ENCODE measurements at places on chromosomes 13 and 19.

- DNase-seq: no peak
Measured at GRCh38 chr13:109454167-109454917, 332.0 kb downstream of the IRS2 start.

DNA sequence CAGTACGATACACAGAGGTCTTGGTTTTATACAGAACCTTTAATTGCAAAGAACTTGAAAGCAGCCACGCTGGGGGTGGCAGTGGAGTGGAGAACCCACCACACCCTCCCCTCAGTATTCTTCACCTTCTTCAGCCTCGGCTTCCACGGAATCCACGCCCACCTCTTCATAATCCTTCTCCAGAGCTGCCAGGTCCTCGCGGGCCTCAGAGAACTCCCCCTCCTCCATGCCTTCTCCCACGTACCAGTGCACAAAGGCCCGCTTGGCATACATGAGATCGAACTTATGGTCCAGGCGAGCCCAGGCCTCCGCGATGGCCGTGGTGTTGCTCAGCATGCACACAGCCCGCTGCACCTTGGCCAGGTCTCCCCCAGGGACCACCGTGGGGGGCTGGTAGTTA, 7.9 kb downstream of the TUBA3C start:
- DNase-seq: no peak

- DNase-seq: no peak
Measured at GRCh38 chr13:26961890-26962615, 201.5 kb upstream of the GPR12 start.

DNA sequence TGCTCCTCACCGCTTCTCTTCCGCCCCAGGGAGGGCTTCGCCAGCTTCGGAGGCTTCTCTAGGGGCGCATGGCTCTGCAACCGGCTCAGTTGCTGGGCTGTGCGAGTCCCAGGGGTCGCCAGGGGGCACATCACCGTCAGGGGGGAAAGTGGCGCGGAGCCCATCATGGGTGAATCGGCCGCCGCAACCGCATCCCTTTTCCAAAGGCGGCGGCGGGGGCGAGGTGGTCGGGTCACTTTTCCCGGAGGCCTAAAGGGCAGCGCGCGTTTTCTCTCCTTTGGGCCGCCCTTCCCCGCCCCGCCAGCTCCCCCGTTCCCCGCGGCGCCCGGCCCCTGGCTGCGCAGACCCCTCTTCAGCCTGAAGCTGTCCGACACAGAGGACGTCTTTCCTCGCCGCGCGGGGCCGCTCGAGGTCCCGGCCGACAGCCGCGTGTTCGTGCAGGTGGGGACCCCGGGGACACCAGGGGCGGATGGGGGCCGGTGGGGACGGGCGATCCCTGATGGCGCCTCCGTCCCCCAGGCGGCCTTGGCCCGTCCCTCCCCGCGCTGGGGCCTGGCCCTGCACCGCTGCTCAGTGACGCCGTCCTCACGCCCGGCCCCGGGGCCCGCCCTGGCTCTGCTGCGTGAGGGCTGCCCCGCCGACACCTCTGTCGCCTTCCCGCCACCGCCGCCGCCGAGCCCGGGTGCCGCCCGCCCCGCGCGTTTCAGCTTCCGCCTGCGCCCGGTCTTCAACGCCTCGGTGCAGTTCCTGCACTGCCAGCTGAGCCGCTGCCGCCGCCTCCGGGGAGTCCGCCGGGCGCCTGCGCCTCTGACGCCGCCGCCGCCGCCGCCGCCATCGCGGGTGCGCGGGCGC, 1.7 kb downstream of the TGFBR3L start:
- no peak for DNase-seq

- no peak for DNase-seq
Measured at GRCh38 chr19:36488846-36489117, 579 bp downstream of the ZNF566 start.

DNA sequence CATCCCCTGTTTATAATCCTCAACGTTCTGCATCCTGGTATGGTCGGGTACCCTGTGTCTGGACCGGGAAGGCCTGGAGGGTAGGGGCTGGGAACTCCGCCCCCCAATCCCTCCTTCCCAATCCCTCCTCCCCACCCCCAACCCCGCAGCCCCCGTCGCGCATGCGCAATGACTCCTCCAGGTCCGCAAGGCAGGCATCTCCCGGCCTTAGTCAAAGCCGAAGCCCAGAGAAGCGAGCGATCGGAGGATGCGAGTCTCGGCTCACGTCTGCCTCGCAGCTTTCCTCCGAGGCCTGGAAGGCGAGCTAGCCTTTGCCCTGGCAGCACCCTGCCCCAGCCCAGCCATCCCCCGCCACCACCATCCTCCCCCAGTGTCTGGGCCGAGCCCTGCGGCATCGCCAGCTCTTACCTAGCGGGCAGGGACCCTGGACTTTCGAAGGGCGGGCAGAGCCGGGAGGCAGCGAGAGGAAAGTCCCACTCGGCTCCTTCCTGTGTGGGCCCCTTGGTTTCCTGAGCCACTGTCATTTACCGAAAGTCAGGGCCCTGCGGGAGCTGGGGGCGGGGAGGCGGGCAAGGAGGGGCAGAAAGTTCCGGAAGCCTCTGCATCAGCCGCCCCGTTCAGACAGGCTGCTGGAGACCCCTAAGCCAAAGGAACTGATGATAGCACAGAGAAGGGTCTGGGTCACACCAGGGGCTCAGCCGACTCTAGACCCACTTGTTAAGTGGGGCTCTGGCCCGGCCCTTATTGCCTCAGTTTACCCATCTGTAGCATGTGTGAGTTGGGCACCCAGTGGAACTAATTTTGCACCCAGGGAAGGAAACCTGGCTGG, at the start of gene JAK3:
Gene JAK3 (minus strand): TSS at position 445 of the 829 bp plus-strand sequence. CDS start 3,565 bp downstream, outside the sequence.
- DNase-seq: peak; percentile 73

- peak; percentile 87 for DNase-seq
Measured at GRCh38 chr19:17855280-17856152, 4.2 kb upstream of the RPL18A start.

GRCh38 chr13:25468325-25469168, 96.8 kb downstream of the ATP8A2 start:
- DNase-seq: no peak

GRCh38 chr19:3046698-3047495, 15.4 kb downstream of the TLE5 start:
- DNase-seq: no peak

DNA sequence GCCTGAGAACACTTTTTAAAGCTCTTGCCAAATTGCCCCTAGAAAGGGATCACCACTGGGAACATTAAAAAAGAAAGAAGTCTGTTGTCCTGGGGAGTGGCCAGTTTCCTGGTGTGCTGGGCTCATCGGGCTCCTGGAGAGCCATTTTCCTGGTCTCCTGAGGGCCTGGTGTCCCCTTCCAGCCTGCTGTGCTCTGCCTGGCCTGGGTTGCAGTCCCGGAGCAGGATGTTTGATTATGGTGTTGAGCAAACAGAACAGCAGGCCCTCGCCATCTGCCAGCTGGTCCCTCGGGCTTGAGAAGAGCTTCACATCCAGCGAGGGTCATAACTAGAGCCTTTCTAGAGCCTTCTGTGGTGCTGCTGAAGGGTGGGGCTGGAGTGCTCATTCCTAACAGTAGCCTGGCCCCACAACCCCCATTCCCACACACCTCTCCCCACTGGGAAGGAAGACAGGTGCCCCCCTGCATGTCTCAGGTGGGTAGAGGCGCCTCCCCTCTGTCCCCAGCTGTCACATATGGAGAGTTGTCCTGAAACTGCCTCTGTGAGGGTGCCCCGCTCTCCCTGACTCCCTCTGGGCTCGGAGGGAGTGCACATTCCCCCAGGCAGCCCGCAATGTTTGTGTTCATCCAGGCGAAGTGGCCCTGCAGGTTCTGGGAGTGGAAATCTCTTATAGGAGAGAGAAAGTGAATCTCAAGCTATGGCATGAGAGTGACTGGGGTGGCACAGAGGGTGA, 151.1 kb downstream of the SIPA1L3 start:
- DNase-seq: no peak

- no peak for DNase-seq
Measured at GRCh38 chr19:554817-555216, 11.0 kb downstream of the GZMM start.

DNA sequence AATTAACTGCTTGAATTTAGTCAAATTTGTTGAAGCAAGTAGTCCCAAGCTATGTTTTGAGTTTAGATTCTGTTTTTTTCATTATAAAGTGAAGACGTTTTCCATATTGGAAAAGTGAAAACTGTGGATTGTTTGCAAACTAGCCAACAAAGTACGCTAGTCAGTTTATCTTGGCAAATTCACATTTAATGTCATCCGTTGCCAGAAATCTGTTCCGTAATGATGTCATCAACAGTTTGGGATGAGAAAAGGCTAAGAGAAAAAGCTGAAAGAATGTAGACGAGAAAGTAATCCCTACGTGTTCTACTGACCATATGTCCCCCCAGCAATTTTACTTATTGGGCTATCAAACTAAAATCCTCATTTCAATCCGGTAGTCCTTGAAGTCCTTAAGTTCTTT, 419.6 kb downstream of the GPC6 start:
- DNase-seq: no peak

DNA sequence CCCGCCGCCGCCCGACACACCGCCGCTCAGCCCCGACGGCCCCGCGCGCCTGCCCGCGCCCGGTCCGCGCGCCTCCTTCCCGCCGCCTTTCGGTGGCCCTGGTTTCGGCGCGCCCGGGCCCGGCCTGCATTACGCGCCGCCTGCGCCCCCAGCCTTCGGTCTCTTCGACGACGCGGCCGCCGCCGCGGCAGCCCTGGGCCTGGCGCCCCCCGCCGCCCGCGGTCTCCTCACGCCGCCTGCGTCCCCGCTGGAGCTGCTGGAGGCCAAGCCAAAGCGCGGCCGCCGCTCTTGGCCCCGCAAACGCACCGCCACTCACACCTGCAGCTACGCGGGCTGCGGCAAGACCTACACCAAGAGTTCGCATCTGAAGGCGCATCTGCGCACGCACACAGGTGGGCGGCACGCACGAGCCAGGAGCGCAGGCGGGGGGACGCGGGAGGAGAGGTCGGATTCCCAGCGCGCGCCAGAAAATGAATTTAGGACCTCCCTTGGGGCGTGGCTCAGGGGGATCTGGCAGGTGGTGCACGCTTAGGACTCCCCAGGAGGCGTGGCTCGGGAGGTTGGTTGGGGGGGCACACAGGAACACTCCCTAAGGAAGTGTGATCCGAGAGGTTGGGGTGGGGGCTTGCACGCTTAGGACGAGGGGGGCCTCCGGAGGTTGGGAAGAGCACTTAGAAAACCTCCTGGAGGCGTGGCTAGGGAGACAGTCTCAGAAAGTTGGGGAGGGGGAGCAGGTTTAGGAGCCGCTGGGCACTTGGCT, 1.2 kb downstream of the KLF2 start:
- no peak for DNase-seq

DNA sequence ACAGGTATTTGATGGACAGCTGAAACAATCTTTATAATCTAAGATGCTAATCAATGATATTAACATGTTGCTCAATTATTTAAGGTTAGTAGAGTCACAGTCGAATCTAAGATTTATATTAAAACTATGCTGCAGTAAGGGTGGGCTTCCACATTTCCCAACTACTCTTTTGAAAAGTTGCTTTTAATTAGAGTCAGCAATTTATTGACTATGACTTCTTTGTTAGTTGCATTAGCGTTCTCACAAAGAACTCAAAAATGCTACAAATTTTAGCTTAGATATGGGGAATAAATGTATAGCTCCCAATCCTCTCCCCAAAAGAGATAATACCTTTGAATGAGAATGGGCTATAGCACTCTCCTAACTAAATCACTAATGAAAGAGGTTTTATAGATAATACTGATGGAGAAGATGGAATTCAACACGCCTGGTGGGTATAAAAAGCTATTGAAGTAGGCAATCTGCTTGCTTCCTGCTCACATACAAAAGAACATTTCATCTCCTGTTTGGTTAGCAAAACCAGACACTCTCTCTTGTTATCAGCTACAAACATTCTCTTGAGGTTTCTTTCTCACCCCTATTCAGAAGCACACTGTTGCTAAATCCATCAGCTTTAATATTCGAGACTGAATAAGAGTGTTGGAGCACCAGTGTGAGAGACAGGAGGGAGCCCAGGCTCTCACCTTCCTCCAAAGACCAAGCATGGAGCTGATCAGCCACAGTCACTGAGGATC, 2.4 kb upstream of the FLT1 start:
- DNase-seq: no peak

- no peak for DNase-seq
Measured at GRCh38 chr13:103067751-103068555, 1.7 kb upstream of the SLC10A2 start.

GRCh38 chr13:67106502-67107057, 123.6 kb downstream of the PCDH9 start:
- DNase-seq: no peak

DNA sequence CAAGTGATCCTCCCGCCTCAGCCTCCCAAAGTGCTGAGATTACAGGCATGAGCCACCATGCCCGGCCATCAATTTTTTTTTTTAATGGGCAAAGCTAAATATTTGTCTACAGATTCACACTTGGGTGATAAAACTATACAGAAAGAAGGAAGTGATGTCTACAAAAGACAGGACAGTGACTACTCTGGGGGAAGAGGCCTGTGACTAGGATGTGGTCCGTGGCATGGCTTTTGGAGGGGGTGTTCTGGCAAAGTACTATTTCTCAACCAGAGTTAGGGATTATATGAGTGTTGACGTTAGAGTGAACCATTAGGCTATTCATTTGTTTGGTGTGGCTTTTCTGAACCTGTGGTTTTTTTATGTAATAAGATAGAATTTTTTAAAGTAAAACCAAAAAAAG, 42.7 kb downstream of the INSR start:
- DNase-seq: no peak

- no peak for DNase-seq
Measured at GRCh38 chr13:102945886-102946285, 100.1 kb downstream of the ERCC5 start.

- DNase-seq: no peak
Measured at GRCh38 chr19:5048727-5049553, 80.0 kb downstream of the KDM4B start.

GRCh38 chr19:3420244-3420755, 53.9 kb downstream of the NFIC start:
- no peak for DNase-seq

DNA sequence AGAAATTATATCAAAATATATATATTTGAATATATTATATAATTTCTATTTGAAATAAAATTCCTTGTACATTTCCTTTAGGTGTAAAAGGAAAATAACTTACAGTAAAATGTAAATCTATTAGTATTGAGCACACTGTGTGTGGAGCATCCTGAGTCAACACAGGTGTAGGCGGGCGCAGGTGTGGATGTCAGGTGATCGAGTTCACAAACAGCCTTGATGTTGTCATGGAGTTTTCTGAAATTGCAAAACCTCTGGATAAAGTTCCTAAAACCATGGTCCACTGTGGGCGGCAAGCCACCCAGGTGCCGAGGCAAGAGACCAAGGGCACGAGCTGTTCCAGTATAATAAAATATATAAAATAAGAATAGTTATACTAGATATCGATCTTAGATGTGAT, 27.7 kb upstream of the MCF2L start:
- DNase-seq: no peak

GRCh38 chr19:49977076-49977475, 16.1 kb upstream of the SIGLEC11 start:
- DNase-seq: no peak

GRCh38 chr19:44055870-44056269, 4.0 kb downstream of the ZNF223 start:
- DNase-seq: no peak

- no peak for DNase-seq
Measured at GRCh38 chr13:90315061-90315460, 1032.4 kb upstream of the MIR17HG start.
